ENCODE measurements at places on chromosomes 4 and X.

GRCh38 chrX:133726211-133726630 lies 259.2 kb downstream of the GPC3 start:
- no peak for DNase-seq

DNA sequence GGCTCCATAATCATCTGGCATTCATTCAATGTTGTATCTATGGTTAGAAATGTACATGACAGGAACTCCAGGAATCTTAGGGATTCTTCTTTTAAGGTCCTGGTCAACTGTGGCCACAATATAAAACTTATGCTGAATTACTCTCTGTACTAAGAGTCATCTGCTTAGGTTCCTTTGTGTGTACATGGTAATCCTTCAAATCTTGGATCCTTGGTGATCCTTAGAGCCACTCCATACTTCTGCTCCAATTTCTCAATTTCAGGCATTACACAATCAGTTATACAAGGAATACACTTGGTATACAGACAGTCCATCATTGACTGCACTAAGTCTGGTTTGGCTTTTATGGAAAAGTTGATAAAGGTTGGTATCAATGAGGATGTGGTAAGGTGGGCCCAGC lies 5.8 kb downstream of the SRD5A3 start:
- no peak for DNase-seq

DNA sequence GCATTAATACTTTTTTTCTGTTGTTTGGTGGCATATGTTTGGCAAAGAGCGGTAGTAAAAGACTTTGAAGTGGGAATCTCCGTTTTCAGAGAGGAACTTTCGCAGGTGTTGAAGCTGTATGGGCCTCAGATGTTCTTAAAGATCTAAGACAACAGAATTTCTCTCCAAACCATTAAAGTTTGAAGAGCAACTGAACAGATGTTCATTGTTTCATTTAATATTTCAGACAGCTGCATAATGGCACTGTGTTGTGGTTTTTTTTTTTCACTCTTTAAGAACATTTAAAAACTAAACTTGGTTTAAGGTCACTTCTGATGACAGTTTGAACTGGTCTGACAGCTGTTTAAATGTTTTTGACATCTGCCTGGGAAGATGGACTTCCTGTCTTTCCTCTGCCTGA lies 882.7 kb upstream of the PCDH10 start:
- DNase-seq, result no peak

DNA sequence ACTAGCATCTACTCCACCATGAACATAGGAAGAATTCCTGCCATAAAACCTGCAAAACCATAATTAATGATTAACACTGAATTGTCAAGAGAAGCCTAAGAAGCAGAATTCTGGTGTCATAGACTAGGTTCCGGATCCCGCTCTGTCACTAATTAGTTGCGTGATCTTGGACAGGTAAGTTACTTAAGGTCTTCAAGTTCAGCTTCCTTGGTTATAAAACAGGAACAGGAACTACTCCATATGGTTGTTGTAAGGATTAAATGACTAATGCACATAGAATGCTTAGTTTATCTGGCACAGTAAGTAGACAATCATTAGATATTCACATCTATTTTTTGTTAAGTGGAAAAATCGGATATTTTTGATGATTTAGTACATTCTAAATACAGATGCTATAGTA lies 14.3 kb downstream of the G3BP2 start:
- no peak for DNase-seq

- DNase-seq, result peak; percentile 42
Measured at GRCh38 chr4:173167758-173168395, 734 bp upstream of the GALNT7 start.

All from BE2C (cell line).